HL-60 (cell line): ENCODE measurements at places on chromosomes 1 and 21.

- peak; percentile 77 for DNase-seq
Observed at GRCh38 chr1:16243936-16244649, 7.1 kb upstream of the CPLANE2 start.

GRCh38 chr1:156108664-156109241 is 5.8 kb upstream of the LMNA start:
- DNase-seq, result no peak

DNA sequence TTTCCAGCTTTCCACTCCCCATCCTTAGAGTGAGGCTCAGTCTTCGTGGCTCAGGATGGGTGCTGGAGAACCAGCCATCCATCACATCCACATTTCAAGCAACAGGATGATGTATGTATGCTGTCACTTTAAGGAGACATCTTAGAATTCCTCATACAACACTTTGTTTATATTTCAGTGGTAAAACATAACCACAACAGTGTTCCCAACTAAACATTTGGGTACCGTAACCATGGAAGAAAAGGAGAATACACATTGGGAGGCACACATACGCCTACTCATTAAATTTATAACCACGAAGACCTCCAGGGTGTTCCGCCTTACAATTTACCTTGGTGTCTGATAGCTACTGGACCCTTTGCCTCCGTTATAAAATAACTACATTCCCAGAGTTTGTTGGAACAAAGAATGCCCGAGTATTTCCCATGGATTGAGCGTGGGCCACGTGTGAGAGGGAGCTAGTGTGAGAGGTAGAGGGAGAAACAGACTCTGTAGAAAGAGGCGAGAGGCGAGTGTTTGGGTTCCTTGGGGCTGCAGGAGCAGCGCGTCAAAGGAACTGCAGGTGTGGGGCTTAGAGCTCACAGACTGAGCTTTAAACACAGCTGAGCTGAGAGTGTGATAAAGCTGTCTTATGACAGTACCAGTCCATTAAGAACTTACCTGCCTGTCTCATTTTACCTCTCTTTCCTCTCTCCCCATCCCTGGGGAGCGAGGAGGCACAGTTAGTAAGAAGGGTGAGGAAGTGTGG is 111.5 kb upstream of the USP24 start:
- DNase-seq, result no peak

- DNase-seq, result no peak
Observed at GRCh38 chr1:32048440-32048839, 24.3 kb upstream of the TMEM39B start.

GRCh38 chr1:236142253-236143103 is at the start of gene GPR137B:
TSS of gene GPR137B (plus strand) at chr1:236142539. CDS start at chr1:236142623, 84 bp downstream.
- peak; percentile 86 for DNase-seq

DNA sequence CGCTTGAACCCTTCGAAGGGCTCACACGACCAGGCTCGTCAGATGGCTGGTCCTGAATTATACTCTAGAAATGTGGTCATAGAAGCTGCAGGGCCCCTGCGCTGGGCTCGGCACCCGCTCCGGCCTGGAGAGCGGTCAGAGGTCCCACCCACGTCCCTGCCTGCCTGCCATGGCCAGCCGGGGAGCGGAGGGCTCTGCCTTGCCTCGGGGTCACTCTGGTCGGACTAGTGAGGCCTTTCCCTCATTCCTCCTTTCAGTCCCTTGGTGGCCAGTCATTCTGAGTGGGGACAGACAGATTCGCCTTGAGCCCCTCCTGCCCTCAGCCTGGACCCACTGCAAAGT is 529 bp upstream of the MARCKSL1 start:
- DNase-seq, result no peak

GRCh38 chr1:59378621-59379370 is 81.9 kb downstream of the FGGY start:
- no peak for DNase-seq

DNA sequence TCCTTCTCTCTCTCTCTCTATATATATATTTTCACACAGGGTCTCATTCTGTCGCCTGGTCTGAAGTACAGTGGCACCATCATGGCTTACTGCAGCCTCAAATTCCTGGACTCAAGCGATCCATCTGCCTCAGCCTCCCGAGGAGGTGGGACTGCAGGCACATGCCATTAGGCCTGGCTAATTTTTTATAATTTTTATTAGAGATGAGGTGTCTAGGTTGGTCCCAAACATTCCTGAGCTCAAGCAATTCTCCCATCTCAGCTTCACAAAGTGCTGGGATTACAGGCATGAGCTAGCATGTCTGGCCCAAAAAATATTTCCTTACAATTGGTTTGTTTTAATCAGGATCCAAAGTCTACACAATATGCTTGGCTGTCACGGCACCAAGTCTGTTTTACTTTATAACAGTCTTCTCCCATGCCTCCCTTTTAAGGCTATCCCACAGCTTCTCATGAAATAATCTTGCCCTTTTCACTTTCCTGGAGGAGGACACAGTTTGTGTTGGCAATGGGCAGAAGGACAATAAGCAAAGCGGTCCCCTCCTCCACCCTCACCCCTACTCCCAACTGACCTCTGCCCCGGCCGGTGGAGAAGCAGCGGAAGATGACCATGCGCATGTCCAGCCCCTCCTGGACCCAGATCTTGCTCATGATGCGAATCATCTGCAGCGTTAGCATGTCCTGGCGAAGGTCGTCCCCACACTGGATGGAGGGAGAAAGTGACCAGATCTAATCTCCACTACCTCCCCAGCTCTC is 28.2 kb upstream of the PPP1R15B start:
- DNase-seq, result no peak
